ENCODE measurements at places on chromosomes 7 and 10.
A peak's percentile ranks its signal among the peaks of the same experiment; 100 is the strongest.

DNA sequence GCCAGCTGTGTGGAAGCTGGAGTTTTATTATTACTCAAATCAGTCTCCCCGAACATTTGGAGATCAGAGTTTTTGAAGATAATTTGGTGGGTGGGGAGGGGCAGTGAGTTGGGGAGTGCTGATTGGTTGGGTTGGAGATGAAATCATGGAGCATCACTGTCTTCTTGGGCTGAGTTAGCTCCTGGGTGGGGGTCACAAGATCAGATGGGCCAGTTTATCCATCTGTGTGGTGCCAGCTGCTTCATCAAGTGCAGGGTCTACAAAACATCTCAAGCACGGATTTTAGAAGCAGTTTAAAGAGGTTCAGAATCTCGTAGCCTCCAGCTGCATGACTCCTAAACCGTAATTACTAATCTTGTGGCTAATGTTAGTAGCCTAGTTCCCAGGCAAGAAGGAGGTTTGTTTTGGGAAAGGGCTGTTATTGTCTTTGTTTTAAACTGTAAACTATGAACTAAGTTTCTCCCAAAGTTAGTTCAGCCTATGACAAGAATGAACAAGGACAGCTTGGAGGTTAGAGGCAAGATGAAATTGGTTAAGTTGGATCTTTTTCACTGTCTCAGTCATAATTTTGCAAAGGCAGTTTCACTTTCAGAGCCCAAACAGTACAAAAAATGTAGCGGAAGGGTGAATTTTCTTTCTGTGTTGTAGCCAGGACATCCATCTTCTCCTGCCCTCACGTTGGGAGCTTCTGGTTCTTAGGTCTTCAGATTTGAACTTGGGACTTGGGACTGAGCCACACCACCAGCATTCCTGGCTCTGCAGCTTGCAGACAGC lies 43.1 kb downstream of the KLF6 start:
- H3K36me3 ChIP-seq: no peaks in the 10 kb centered on the region
- peak overlapping the region; percentile 81 for H3K4me3 ChIP-seq
- H3K4me1 ChIP-seq: peaks cover 38% of the 10 kb centered on the region
- no peak for DNase-seq
- H3K27me3 ChIP-seq: peaks cover 10% of the 10 kb centered on the region

- DNase-seq: no peak
- H3K4me3 ChIP-seq: no peak overlapping the region
- H3K27ac ChIP-seq: no peak overlapping the region
These were observed 239.2 kb upstream of the ZMIZ1 start for GRCh38 chr10:78829565-78829964.

DNA sequence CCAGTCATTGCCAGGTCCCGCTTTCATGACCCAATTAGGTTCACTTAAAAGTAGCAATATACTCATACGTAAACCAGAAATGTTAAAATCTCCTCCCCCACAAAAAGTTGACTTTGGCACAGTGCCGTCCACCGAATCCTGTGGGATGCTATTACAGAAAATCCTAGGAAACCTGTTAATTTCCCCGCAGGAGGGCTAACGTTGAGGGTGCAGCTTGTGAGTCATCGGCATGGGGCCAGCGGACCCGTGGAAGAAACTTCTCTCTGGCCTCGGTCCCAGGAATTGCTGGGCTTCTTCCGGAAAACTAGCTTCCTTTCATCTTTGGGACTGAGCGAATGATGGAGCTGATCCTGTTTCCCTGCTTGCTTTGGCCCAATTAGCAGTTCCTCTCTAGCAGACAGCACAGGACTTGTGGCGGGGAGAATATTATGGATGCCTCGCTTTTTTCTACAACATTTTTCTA lies 13.5 kb downstream of the CRYGN start:
- H3K4me3 ChIP-seq: no peak overlapping the region
- H3K4me1 ChIP-seq: peaks cover 34% of the 10 kb centered on the region
- H3K27ac ChIP-seq: no peak overlapping the region
- peaks cover 6% of the 10 kb centered on the region for H3K36me3 ChIP-seq

DNA sequence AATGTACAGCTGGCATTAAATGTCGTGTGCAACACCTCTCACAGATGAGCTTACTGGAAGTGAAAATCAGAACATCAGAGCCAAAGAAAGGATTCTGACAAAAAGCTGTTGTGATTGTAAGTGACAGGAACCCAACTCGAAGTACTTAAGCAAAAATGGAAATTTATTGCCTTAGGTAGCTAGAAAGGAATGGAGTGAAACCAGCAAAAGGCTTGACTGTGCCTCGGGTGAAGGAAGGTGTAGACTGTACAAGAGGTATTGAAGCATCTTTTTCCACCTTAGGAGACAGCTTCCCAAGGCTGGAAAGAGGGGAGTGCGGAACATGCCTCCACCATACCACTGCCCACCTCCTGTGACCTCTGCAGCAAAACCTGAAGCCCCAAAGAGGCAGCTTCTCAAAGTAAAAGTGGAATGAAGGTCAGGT lies 27.3 kb upstream of the ITGB1 start:
- DNase-seq: no peak
- peaks cover 28% of the 10 kb centered on the region for H3K4me1 ChIP-seq
- H3K27me3 ChIP-seq: no peaks in the 10 kb centered on the region
- H3K4me3 ChIP-seq: no peak overlapping the region

Measured in activated T-cell treated with anti-CD3 and anti-CD28 coated beads, Interleukin-2, amount 50 U/mL, for 72 hours (primary cell).